Tibial nerve (tissue), 4 donors: ENCODE measurements at places on chromosomes 12 and 14.

GRCh38 chr14:89352976-89353765, 63.9 kb downstream of the FOXN3 start:
- no peak for DNase-seq

DNA sequence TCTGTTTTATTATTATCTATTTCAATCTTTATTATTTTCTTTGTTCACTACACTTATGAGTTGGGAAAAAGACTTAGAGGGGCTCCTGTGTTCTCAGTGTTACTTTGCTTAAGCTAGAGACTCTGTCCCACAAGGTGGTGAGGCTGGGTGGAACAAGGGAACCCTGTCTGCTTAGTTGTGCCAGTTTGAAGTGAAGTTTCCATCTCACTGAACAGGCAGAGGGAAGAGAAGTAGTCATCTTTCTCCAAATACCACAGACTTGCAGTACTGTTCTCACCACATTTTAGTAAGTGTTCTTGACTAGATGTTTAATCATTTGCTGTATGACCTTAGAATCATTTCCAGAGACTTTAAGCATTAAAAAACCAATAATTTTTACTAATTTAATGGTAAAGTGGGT, 195.7 kb upstream of the NEDD1 start:
- DNase-seq = no peak

DNA sequence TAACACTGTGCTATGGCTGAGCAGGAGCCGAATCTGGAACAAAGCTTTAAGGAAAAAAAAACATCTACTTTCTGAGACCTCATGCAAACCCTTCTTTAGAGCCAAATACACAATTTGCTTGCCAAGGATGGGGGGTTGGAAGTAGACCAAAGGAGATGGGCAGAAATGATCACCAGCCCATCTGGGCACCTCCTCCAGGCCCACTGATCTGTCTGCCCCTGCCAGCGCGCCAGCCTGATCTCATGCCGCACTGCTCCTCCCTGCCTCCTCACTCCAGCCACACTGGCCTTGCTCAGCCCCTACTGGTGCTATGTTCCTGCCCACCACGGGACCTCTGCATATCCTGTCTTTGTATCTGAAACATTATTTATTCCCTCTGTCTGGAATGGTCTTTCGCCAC, 24.8 kb upstream of the RAB35 start:
- DNase-seq = no peak

GRCh38 chr14:81408595-81408994, 8.5 kb upstream of the STON2 start:
- DNase-seq = no peak

GRCh38 chr14:65434216-65434850, 21.8 kb downstream of the FUT8 start:
- no peak for DNase-seq

DNA sequence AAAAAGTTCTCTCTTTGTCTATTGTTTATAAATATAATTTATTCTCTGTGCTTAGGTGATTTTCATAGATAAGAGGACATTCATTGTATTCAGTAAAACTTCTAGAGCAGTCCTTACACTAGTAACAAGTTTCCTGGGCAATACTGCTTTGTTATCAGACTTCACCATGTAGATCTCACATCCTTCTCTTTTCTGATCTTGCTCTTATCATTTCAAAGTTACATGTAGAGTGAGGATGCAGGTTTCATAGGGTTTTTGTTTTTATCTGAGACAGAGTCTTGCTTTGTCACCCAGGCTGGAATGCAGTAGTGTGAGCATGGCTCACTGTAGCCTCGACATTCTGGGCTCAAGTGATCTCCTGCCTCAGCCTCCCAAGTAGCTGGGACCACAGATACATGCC, 789.5 kb downstream of the DIO2 start:
- DNase-seq = no peak

- DNase-seq = no peak
These were observed 206.3 kb upstream of the C14orf180 start for GRCh38 chr14:104373055-104373854.

- no peak for DNase-seq
These were observed 58.5 kb downstream of the PLXNC1 start for GRCh38 chr12:94206886-94207285.

- DNase-seq = no peak
These were observed 86.7 kb downstream of the CALM1 start for GRCh38 chr14:90483571-90483974.

- no peak for DNase-seq
These were observed 135.4 kb upstream of the RPH3A start for GRCh38 chr12:112656141-112656540.

DNA sequence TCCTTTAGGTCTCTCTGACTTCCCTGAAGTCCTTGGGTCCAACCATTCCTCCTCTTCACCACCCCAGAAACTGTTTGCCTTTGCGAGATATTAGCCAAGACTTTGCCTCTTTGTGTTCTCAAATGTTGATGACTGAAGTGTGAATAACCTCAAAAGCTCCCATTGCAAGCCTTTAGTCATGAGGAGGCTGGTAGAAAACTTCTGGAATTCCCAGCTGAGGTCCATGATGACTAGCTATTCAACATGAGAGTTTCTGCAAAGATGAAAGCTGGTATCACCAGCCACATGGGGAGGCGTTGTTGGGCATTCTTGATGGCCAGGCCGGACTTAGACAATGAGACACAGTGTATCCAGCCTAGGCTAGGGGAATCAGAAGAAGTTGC, 111.7 kb downstream of the TBX5 start:
- no peak for DNase-seq

DNA sequence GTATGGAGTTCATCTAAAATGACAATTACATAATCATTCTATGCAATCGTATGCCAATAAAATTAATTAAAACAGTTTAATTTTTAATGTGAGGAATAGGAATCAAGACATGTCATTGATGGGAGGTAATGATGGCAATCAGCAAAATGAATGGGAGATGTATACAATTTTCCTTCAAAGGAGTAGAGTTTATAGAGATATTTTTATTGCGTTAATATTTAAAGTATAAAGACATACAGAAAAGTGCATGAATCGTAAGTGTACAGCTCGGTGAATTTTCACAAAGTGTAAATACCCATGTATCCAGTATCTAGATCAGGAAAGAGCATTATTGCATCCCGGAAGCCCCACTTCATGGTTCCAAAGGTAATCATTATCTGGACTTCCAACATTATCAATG, 1.2 kb downstream of the MIPOL1 start:
- no peak for DNase-seq

- DNase-seq = no peak
These were observed 20.2 kb upstream of the FAM234B start for GRCh38 chr12:13023811-13024530.

DNA sequence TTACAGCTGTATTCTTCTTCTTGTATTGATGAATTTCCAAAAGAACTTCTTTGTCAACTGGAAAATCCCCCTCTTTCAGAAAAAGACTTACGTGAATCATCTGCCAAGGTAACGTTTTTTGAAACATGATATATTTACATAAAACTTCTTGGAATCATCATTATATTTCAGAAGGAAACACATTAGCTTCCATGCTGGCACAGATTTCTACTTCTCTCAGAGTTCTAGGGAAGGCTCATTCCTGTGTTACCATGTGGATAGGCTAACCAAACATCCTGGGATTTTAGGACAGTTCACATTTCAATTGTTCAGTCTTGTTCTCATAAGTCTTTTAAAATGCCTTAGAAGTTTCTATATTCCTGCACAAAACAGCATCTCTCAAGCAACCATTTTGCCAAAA, 120.3 kb upstream of the NEDD1 start:
- no peak for DNase-seq

DNA sequence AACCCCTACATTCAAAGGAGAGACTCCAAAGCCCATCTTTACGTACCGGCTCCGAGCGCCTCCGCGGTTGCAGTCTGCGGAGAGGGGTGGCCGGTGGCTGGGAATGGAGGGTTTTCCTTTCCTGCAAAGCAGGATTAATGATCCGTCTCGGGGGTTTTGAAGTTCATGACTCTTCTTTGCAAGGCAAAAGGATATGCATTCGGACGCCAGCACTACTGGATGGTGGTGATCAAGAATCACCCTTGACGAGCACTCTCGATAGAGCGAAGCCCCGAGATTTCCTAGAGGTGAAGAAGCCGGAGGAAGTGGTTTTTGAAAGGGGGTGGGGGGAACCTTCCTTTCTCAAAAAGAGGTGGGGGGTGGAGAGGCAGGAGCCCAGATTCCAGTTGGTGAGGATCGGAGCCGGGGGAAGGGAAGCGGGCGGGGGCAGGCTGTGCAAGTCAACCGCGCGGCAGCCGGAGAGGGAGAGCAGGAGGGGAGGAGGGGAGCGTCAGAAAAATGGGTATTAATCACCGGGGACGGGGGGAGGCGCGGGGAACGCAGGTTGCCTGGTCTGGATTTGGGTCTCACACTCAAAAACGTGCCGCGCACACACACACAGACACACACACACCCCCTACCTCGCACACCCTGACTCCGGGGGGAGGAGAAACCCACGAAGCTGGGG, at the start of gene GRIN2B:
GRIN2B (minus strand) TSS at position 307 of the 667 bp plus-strand sequence. CDS start 115,394 bp downstream, outside the sequence.
- DNase-seq = no peak

DNA sequence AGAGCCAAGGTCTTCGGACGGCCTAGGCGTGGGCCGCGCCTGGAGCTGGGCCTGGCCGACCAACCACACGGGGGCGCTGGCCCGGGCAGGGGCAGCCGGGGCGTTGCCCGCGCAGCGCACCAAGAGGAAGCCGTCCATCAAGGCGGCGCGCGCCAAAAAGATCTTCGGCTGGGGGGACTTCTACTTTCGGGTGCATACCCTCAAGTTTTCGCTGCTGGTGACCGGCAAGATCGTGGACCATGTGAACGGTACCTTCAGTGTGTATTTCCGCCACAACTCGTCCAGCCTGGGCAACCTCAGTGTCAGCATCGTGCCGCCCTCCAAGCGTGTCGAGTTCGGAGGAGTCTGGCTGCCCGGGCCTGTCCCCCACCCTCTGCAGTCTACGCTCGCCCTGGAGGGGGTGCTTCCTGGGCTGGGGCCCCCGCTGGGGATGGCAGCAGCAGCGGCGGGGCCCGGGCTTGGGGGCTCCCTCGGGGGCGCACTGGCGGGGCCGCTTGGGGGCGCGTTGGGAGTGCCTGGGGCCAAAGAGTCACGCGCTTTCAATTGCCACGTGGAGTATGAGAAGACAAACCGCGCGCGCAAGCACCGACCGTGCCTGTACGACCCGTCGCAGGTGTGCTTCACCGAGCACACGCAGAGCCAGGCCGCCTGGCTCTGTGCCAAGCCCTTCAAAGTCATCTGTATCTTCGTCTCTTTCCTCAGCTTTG, 4.4 kb upstream of the SHMT2 start:
- no peak for DNase-seq

DNA sequence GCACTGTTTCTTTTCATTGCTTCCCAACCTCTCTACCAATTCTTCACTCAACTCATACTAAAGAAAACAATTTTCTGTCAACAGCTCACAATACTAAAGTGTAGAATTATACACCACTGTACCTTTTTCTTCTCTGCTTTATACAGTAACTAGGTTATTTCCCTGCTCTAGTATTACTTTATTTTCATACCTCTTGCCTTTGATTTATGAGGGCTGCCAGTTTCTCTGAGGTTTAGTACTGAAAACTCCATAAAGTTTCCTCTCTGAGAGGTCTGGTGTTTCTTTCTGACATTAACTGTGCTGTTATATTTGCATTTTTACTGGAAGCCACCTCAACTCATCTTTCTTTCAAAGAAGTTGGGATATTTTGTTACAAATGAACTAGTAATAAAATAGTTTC, 63.0 kb upstream of the GRIP1 start:
- no peak for DNase-seq

DNA sequence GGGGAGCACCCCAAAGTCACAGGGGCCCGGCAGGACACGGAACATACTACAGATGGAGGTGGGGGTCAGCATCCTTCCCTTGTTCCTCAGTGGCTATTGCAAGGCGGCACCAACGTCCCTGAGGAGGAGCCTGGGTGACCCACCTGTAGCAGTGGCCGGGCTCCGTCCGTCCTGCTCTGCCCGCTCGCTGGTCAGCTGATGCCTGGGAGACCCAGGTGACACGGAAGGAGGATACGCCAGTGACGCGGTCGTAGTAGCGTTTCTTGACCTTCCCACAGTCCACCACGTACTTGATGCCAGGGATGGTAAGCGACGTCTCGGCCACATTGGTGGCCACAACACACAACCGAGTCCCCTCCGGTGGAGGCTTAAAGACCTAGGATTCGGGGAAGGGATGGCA, 24.7 kb downstream of the DHX37 start:
- DNase-seq = no peak

- DNase-seq = no peak
These were observed 21.8 kb upstream of the DDHD1 start for GRCh38 chr14:53174918-53175317.

GRCh38 chr12:93978553-93978952, 169.8 kb upstream of the PLXNC1 start:
- peak; percentile 42 for DNase-seq

DNA sequence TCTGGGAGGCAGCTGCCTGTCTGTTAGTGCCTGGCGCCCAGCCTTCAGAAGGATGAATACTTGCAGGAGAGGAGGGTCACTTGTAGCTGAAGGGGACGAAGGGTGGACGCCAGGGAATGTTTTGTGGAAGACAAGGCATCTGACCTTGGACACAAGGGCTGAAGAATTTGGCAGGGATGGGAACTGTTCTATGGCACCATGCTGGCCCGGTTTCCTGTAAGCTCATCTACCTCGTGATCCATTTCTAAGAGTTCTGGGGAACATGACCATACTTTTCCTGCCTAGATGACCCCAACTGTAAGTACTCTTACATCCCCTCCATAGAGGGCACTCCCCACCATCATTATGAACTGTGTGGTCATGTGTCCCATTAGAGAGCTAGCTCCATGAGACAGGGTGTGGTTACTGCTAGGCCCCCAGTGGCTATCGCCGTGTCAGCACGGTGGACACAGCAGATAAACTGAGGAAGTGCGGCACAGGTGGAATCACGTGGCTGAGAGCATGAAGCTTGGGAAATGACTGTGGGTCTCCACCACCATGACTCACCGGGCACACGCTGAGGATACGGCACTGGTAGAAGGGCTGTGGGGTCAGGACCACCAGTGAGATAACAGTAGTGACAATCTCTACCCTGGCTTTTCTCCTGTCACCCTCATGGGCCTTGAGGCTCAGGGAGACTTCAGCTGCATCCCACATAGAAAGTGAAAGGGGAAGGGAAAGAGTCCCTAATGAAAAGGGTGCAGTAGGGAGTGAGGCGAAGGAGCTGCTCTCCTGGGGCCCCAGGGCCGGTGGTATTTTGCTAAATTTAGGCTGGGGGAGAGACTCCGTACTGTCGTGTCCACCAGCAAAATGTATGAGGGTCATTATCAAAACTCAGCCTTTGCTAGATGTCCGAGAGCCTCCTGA, 252.6 kb downstream of the FOXN3 start:
- DNase-seq = no peak

GRCh38 chr14:96098309-96098998, 59.3 kb downstream of the C14orf132 start:
- DNase-seq = no peak

DNA sequence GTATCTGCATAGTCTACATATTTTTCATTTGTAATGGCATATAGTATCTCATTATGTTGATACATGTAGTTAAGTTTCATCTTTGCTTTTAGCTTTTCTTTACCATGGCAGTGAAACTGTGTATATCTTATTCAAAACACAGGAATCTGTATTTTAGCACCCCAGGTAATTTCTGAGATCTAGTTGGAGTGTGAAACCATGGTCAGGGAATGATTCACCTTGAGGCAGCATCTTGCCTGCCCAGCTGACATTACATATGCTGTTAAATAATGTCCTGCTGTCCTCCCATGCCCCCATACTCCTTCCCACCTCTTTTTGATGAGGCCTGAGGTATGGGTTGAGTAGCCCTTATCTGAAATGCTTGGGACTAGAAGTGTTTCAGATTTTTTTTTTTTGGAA, 125.4 kb upstream of the ATF1 start:
- DNase-seq = no peak
